Astrocyte of the spinal cord (primary cell): ENCODE measurements at places on chromosomes 2 and 18.
A peak's percentile ranks its signal among the peaks of the same experiment; 100 is the strongest.

DNA sequence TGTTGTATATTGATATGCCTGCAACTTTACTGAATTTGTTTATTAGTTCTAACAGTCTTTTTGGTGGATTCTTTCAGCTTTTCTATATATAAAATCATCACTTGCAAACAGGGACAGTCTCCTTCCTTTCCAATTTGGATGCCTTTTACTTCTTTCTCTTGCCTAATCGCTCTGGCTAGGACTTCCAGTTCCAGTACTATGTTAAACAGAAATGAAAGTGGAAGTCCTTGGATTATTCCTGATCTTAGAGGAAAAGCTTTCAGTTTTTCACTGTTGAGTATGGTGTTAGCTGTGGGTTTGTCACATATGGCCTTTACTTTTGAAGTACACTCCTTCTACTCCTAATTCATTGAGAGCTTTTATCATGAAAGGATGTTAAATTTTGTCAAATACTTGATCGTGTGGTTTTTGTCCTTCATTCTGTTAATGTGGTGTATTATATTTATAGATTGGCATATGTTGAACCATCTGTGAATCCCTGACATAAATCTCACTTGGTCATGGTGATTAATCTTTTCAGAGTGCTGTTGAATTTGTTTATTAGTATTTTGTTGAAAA, 52.9 kb downstream of the REL start:
- no peak for DNase-seq

DNA sequence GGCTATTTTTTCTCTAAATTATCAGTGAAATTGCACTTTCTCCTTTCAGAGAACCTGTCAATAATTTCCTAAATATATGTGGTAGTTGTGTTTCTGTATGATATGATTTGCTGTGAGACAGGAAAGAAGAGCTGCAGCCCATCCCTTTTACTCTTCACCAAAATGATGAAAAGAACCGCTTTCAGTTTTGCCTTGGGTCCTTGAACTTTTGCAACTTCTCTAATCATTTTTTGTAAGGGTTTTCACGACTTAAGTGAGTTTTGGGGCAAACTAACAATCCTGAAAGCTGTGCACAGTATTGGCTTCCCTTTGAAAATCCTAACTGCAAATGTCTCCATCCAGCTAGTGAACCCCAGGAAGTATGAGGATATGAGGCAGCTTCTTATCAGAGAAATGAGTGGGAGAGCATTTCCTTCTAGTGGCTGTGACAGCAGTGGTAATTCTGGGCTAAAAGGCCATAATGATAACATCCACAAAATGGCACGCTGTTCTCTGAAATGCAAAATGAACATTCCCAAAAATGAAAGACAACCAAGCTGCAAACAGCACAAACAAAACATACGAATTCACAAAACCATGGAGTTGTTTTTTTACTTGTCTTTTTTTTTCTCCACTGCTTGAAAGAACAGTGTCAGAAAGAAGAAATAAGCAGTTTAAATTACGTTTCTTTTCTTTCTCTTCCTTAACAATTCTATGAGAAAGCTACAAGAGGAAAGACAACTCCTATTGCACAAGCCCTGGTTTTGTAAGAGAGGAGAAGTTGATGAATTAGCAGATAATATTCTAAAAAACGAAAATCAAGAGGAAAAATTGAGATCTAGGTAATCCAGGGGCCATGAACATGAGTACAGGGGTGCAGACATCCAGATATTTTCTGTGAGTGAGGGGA, 1291.6 kb upstream of the ZEB2 start:
- DNase-seq, result no peak

- no peak for DNase-seq
Observed at GRCh38 chr2:61937098-61937497, 31.6 kb downstream of the COMMD1 start.

DNA sequence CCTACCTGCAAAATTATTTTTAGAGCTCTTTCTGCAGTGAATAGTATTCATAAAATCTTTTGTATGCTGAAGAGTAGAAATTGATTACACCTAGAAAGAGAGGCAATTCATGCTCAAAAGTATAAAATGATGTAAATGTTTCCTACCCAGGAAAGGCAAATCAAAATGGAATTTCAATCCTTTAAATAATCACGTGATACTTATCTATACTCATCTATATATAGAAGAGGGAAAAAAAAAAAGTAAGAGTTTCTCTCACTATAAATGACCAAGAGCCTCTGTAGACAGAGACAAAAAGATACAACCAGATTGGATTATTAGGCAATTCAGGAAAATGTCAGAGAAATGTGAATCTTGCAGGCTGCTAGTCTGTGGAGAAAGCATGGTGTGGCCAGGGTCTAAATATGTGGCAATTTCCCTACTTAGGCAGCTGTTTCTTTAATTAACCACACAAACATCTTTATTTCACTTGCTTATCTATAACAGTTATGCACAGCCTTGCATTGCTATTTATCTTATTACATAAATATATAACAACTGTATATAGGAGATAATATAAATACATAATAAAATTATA, 39.5 kb downstream of the METTL8 start:
- no peak for DNase-seq

DNA sequence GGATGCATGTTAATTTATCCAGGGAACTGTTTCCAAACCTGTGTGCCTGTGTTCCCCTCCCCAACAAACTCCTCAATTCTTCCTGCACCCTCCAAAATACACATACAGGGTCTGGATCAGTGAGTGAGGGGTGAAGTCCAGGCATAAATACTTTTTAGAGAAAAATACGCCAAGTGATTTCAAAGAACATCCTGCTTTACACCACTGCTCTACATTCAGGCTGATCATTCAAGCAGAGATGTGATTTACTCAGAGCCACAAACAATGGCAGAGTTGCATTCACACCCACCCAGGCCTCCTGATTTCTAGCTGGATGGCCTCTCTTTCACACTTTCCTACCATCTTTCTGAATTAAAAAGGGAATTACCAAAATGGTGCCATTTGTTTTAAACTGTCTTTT, 289.5 kb upstream of the SLC14A2 start:
- DNase-seq, result no peak

GRCh38 chr2:134738141-134738870, 19.5 kb upstream of the TMEM163 start:
- peak; percentile 50 for DNase-seq

DNA sequence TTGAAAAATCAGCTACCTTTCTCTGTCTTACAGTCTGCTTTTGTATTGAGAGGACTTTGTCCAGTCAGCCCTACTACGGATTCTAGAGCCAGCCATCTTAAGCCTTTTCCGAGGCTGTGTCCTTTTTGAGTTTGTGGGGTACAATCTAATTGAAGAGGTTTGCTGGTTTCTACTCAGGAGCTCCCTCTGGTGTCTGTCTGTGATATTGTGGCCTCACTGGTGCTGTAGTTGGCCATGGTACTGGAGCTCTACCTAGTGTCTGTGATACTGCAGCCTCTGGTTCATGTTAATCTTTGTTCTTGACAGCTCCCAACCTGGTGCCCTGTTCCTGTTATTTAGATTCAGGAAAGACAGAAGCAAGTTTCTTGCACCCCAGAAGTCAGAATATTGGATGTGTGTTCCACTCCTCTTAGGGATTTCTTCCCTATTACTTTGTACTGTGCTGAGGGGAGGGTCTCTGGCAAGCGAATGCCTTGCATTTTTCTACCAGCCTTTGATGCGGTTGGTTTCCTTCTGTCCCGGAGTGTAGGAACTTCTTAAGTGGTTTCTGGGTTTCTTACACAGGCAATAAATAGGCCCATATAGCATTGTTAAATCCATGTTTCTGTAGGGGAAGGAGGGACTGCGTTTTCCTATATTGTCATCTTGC, 78.5 kb downstream of the ACSL3 start:
- DNase-seq, result peak; percentile 65

GRCh38 chr2:65367524-65367923, 64.9 kb downstream of the SPRED2 start:
- DNase-seq, result peak; percentile 96

DNA sequence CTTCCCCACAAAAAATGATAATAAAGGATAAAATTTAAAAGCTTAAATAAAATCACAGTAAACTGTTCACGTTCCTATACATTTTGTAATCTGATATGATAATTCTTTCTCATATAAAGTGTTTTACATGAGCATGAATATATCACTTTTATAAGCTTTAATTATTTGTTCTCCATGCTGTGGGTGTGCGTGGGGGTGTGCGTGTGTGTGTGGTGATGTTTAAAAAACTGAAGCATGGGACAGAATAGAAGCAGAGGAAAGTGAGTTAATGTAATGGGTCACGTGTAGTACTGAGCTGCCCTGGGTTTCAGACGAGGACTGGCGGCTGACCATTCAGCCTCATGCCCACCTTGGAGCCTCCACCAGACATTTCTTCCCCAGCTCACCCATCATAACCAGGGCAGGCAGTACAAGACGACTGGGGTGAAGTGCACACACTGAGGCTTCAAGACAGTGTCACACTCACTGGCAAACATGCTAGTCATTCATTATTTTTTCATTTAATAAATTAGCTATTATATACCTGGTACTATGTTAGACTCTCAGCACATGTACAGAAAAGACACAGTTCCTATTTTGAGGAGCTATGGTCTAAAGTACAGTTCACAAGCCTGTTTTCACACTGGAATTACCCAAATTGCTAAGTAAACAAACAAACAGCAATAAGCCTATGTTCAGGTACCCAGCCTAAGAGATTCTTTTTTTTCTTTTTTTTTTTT, 97.2 kb upstream of the LPIN2 start:
- DNase-seq, result no peak

GRCh38 chr18:76530391-76530790, 35.3 kb upstream of the ZNF516 start:
- no peak for DNase-seq

DNA sequence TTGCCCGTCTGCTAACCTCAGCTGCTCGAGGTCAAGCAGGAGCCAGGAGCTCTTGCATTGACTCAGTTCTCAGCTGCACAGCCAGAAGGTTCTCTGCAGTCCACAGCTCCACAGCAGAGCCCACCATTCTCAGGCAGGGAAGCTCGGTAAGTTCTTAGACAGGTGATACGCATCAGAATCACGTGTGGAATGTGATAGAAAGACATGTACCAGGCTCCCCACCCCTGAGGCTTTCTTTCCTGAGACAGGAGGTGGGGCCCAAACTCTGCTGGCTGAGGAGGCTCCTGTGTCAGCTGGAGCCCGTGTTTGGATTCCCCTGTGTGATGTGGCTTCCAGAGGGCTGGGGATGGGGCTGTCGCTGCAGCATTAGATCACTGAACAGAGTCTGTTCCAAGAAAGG, 28.0 kb downstream of the DIPK1C start:
- no peak for DNase-seq

DNA sequence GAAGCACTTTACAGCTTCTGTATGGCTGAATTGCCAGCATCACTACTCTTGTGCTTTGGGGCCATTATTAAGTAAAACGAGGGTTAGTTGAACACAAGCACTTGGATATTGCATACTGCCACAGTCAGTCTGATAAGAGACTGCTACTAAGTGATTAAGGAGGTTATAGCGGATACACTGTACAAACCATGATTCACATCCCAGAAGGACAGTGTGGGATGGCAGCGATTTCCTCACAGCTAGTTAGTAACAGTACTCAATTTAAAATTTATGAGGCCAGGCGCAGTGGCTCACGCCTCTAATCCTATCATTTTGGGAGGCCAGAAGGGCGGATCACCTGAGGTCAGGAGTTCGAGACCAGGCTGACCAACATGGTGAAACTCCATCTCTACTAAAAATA, 2.6 kb upstream of the BMPR2 start:
- DNase-seq, result no peak

DNA sequence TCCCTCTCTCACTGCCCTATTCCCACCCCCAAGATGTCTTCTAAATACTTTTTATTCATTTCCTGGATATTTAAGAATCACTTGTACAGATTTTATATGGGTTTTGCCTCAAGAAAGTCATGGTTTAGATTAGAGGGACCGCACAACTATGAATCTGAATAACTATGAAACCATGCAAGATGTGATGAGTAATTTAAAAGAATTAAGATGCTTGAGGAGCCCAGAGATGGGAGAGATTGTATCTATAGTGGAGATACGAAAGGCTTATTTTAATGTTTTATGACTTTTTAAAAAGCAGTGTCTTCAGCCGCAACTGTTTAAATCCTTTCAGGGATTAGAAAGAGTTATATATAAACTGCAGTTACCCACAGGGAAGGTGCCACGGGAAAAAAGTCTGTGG, 324.1 kb downstream of the LPIN1 start:
- DNase-seq, result no peak

DNA sequence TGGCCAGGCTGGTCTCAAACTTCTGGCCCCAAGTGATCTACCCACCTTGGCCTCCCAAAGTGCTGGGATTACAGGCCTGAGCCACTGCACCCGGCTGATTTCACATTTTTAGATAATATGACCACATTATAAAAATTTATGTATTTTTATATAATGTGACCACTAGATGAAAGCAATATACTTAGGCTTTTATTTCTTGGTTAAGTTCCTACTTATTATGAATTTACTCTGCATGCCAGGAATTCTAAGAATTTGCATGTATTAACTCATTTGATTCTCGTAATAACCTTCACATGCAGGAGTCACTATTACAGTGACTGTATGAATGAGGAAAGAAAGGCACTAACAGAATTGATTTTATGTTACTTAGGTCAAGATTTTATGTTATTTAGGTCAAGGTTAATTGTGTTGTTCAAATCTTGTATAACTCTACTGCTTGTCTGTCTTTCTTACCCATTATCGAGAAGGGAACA, 25.6 kb upstream of the CASP8 start:
- no peak for DNase-seq

GRCh38 chr2:147086715-147087114, 758.1 kb upstream of the ACVR2A start:
- DNase-seq, result no peak

GRCh38 chr2:112149194-112149593, 11.0 kb downstream of the FBLN7 start:
- no peak for DNase-seq

DNA sequence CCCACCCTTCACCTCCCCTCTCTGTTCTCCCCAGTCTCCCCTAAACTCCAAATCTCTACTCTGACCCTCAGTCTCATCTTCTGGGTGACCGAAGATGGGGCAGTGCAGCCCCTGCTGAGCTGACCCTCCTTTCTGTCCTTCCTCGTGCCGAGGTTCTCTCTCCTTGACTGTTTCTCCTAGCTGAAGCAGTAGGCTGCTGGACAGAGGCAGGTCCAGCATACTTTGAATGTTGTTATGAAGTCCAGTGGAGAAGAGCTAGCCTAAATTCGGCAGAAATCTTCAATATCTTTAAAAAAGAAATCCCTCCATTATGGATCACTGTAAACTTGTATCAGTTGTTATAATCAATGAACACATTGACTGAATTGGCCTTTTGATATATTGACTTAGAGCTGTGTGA, 63.2 kb downstream of the RRM2 start:
- no peak for DNase-seq

DNA sequence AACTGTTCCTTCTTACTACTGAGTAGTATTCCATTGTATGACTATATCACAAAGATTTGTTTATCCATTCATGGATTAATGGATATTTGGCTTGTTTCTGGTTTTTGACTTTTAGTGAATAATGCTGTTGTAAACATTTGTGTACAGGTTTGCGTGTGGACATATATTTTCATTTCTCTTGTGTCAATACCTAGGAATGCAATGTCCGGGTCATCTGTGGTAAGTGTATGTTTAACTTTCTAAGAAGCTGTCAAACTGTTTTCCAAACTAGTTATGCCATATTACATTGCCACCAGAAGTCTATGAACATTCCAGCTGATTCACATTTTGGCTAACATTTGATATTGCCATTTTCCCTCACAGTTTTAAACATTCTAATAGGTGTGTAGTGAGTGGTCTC, 29.1 kb upstream of the SLC16A14 start:
- DNase-seq, result no peak

- DNase-seq, result peak; percentile 73
Observed at GRCh38 chr2:196486146-196486545, 153.4 kb upstream of the CCDC150 start.

- DNase-seq, result no peak
Observed at GRCh38 chr2:82344670-82345069, 2040.1 kb upstream of the LRRTM1 start.

GRCh38 chr2:100206731-100207255, 64.4 kb upstream of the AFF3 start:
- no peak for DNase-seq
